ENCODE measurements at places on chromosomes 6 and 20.

GRCh38 chr6:143005816-143006215, 54.9 kb upstream of the AIG1 start:
- no peak for DNase-seq

DNA sequence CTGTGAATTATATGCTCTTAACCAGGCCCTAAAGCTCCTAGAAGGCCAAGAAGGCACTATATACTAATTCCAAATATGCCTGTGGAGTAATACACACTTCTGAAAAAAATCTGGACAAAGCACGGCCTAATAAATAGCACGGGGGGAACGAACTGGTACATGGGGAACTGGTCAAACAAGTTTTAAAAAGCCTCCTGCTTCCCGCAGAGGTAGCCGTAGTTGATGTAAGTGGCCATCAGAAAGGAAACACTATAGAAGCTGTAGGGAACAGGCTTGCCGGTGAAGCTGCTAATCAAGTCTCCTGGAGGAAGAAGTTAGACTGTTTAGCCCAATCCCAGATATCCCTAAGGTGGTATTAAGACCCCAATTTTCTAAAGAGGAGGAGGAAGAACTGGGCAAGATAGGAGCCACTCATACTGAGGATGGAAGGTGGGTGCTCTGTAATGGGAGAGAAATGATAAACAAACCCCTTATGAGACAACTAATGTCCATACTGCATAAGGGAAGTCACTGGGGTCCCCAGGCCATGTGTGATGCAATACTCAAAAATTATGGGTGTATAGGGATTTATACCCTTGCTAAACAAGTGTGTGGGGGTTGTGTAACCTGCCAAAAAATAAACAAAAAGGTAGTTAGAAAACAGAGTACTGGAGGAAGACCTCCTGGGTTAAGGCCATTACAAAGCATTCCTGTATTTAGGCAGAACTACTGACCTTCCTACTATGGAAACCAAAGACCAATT, 27.1 kb upstream of the ZNF318 start:
- DNase-seq, result no peak

DNA sequence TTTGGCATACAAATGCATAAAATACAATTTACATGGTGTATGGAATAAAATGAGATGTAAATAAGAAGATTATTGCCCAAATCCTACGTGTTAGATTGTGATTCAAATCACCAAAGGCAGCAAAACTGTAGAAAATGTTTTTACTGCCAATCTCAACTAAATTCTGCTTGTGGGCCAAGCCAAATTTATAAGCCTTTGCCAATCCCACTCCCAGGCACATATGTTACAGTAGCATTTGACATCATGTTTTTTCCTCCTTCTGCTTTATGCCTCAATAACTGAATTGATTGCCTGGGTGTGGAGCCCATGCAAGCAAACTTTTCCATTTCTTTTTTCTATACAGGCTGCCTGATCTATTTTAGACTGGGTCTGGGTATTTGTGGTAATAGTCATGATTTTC, 36.3 kb upstream of the LRRC1 start:
- no peak for DNase-seq

DNA sequence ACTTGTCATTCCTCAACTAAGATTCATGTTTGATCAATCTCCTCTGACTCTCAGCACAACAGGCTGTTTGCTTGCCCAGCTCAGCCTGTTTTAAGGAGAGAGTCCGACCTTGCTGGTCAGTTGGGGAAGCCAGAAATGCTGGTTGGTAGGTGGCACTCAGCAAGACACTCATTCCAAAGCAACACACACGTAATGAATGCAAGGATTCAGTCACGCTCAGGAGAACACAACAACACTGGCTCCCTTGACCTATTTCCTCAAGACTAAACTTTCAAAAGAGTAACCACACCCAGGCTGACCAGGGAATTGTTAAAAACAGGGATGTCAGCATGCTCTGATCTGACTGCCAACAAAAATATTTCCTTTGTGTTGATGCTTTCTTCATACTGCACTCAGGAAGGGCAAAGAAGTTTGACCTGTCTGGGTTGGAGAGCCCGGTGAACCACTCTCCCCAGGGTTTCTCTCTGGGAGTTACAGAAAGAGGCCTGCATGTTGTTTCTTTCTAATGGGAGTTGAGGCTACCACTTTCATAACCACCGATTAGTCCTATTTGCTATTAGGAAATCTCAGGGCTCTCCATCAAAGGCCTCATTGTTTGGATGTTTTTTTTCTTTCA, 25.6 kb upstream of the PREP start:
- DNase-seq, result no peak
